HCT116 (cell line): ENCODE measurements at places on chromosomes 7 and 10.

DNA sequence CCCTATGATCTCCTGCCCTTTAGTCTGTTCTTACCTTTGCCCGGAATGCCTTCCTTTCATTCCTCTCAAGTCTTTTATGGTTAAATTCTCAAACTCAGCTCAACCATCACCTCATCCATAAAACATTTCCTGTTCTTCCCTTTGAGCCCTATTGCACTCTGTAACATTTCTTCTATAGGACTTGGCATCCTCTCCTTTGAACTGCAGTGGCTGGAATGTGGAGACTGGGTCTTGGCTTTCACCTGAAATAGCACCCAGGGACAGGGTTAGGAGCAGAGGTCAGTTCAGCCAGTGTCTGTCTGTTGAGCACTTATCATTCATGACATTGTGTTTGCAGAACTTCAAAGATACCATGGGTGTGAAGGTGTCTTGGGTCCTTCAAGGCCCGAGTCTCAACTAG lies 7.2 kb downstream of the NFE2L3 start:
- no peak for DNase-seq

DNA sequence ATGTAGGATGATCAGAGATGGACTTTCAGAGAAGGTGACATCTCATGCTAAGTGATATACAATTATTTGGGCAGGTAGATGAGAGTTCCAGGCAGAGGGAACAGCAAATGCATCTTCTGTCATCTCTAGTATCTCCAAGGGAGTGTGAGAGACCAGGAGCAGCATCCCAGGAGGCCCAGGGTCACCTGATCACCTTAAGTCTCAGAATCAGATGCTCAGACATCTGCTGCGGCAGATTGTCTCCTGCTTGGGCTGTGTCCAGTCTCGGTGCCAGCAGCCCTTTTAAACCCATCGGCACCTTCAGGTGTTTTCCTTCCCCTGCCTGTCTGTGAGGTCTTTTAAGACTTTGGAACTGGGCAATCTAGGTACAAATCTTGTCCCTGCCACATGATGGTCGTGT lies 690.6 kb downstream of the LRMDA start:
- DNase-seq: no peak

DNA sequence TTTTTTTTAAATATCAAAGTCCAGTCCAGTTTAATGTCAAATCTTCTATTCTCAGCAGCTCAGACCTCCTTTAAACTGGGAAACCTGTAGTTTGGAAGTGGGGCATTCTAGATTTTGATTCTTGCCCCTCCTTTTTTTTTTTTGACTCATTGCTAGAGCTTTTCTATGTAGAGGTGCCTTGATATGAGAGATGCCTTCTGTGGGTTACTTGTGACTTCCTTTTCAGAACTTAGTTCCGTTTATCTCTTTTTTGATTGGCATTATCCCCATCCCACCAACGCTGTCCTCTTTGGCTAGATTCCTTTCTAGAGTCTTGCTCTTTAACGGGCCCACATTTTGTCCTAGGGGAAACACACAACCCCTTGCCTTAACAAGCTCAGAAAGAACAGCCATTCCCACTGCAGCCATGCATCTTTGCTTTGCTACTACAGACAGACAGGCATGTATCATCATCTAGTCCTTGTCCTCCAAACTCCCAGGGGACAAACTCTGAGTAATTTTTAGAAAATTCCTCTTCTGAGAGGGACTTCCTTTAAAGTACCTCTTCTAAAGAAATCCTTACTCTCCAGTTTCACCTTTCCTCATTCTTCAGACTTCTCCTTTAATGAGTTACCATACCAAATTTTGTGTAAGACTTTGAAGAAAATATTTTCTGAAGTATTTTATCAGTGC lies 153.6 kb downstream of the PHF14 start:
- DNase-seq: no peak

DNA sequence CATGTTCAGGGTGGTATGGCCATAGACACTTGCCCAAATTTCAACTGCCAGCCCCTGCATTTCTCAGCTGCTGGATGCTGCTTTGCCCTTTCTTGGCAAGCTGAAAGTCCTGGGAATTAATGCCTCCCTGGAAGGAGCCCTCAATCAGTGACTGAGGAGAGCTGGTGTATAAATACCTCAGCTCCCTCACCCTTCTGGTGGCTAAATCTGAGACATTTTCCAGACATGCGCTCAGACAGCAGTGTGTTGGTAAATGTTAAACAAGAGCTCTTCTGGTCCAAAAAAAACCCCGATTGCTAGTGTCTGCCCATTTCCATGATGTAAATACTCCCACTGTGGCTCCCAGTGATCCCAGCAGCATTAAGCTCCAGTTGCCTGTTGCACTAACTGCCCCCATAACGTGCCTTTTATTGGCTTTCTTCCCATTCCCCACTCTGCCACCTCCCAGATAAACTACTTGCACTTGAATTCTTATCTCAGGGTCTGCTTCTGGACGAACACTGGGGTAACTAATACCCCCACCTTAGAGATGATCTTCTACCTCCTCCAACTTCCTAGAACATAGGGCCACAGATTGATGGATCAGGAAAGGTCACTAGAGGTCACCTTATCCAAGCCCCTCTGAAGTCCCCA lies 6.7 kb upstream of the MYH16 start:
- DNase-seq: no peak

DNA sequence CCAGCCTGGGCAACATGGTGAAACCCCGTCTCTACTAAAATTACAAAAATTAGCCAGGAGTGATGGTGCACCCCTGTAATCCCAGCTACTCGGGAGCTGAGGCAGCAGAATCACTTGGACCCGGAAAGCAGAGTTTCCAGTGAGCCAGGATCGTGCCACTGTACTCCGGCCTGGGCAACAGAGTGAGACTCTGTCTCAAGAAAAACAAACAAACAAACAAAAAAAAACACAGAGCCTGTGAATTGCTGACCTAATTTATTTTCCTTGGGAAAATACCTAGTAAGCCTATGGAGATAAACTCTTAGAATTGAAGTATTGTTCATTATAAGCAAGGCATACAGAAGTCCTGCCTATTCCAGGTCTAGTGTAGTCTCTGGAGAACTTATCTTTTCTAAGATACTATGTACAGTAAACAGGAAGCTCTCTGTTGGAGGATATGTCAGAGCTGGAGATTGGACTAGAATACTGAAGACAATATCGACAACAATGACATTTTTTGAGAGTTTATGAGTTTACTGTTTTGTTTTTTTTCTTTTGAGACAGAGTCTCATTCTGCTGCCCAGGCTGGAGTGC lies 14.9 kb downstream of the GTF2I start:
- no peak for DNase-seq

DNA sequence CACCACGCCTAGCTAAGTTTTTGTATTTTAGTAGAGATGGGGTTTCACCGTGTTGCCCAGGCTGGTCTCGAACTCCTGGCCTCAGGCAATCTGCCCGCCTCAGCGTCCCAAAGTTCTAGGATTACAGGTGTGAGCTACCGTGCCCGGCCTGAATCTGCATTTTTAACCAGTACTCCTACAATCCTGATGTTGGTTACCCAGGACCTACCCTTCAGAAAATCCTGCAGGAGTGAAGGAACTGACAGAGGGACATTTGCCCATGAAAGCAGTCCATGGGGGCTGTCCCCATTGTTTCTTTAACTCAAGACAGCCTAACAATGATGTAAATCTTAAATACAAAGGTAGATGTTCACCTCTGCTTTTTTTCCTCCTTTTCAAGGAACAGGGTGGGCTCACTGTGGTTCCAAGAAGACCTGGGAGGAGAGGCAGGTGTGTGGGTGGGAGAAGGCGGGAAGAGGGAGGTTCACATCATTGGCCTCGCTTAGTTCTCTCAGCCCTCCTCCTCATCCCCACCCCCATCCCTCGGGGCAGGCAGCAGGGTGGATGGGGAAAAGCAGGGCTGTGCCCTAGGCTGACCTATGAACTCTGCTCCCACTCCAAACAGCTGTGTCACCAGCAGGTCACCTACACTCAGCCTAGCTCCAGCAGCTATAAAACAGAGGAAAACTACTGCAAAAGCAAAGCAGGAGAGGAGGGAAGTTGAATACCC lies 13.5 kb downstream of the LRRC20 start:
- no peak for DNase-seq

- DNase-seq: no peak
These were observed 144.6 kb upstream of the MDFIC start for GRCh38 chr7:114777288-114777687.

DNA sequence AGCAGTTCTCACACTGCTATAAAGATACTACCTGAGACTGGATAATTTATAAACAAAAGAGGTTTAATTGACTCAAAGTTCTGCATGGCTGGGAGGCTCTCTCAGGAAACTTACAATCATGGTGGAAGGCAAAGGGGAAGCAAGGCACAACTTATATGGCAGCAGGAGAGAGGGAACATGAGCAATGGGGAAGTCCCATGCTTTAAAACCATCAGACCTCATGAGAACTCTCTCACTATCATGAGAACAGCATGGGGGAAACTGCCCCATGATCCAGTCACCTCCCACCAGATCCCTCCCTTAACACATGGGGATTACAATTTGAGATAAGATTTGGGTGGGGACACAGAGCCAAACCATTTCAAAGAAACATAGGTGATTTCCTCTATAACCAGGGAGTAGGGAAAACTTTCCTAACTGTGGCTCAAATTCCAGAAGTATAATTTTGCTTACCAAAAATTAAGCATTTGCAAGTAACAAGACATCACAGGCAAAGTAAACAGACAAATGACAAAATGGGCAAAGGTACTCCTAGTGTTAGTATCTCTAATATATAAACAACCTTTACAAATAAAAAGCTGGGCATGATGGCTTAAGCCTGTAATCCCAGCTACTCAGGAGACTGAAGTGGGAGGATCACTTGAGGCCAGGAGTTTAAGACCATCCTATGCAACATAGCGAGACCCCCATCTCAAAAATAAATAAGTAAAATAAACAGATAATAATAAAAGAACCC lies 88.0 kb downstream of the KBTBD2 start:
- DNase-seq: no peak

DNA sequence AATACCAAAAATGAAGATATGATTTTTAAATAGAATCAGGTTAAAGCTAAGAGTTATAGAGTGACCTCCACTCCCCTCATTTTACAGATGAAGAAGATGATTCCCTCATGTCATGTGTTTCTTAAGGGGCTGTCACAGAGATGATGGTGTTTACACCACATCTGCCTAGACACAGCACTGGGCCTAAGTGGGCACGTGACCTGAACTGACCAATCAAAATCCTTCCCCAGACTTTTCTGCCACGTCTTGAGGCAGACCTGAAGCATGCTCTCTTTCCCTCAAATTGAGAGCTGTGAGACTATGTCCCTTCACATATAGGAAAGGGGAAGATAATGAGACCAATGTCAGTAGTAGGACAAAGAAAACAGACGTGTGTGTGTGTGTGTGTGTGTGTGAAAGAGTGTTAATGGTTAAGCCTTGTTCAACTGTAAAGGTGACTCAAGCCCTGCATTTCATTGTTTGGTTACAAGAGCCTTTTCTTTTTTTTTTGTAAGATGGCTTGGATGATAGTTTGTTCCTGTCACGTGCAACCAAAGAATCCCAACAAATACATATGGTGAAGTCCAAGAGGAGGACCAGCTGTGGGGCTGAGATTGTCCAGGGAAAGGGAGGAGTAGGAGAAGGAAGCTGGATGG lies 172.8 kb upstream of the AOAH start:
- no peak for DNase-seq

DNA sequence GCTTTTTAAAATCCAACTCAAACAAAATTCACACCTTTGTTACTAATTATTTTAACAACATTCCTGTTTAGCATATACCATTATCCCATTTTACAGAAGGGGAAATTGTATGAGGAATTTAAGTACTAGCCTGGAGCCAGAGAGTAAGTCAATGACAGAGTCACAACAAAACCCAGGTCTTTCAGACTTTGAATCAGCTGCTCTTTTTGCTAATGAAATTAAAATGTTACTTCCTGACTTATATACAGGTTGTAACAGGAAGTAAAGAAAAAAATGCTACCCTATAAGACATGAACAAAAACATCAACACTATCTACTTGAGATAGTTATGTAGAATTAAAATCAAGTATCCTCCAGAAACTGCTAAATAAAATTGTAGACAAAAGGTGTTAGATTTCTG lies 82.6 kb upstream of the ASAH2 start:
- DNase-seq: no peak

GRCh38 chr10:29970576-29970975 lies 88.8 kb downstream of the JCAD start:
- no peak for DNase-seq

DNA sequence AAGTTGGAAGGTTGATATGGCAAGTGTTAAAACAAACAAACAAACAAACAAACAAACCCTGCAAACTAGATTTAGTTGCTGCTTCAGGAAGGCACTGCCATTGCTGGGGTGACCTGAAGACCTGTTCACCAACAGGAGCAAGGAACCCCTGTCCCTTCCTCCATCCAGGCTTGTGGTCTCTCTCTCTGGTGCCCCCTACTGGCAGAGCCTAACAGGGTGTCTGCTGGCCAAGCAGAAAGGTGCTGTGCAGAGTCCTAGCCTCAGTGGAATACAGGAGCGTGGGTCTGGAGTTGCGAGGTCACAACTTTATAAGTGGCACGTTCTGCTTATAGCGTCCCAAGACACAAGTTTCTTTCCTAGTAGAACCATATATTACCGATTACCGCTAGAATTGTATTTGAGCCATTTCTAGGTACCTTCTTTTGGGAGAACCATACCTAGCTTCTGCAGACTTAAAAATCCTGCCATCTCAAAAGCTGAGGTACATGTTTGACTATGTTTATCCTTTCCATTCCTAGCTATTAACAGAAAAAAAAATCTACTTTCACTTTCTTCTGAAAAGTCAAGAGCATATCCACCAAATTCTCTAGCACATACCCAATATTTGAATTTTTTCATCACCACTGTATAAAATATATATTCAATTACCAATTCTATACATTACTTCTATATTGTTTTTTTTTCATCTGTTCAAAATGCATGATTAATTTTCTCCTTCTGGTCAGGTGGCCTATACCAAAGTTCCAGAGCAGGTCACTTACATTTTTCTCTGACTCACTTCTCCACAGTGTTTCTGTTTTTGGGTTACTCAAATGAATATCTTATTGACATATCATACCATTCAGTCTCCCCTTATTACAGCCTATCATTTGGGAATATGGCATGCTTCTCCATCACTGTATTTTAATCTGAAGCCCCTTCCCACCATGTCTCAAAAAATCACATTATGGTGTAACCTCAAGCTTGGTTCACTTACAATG lies 29.1 kb upstream of the CALD1 start:
- peak; percentile 51 for DNase-seq

DNA sequence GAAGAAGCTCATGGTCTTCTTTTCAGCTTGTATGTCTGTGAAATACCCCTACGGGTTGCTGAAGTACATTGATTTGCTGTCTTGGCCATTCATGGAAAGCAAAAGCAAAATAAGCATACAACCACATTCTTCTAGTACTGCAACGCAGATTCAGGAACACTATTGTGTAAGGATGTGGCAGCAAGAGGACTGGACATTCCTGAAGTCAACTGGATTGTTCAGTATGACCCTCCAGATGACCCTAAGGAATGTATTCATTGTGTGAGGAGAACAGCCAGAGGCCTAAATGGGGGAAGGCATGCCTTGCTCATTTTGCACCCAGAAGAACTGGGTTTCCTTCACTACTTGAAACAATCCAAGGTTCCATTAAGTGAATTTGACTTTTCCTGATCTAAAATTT lies 133.4 kb upstream of the ANKRD1 start:
- no peak for DNase-seq
